ENCODE measurements at places on chromosomes 1 and 21.

DNA sequence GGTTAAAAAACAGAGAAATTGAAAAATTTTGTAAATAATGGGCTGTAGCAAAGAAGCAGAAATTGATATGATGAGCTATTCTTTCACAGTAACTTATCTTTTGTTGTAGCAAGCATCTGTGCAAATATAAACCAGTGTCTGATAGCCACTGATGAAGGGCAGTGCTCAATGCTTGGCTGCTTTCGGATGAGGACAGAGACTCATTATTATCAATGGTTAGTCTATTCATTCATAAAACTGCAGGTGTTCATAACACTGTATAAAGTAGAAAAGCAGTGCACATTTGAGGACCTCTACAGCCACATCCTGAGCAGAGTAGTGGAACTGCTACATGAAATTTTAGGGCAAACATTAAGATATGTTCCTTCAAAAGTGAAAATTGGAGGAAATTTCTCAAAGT is 107.2 kb downstream of the FAF1 start:
- no peak for ATAC-seq

DNA sequence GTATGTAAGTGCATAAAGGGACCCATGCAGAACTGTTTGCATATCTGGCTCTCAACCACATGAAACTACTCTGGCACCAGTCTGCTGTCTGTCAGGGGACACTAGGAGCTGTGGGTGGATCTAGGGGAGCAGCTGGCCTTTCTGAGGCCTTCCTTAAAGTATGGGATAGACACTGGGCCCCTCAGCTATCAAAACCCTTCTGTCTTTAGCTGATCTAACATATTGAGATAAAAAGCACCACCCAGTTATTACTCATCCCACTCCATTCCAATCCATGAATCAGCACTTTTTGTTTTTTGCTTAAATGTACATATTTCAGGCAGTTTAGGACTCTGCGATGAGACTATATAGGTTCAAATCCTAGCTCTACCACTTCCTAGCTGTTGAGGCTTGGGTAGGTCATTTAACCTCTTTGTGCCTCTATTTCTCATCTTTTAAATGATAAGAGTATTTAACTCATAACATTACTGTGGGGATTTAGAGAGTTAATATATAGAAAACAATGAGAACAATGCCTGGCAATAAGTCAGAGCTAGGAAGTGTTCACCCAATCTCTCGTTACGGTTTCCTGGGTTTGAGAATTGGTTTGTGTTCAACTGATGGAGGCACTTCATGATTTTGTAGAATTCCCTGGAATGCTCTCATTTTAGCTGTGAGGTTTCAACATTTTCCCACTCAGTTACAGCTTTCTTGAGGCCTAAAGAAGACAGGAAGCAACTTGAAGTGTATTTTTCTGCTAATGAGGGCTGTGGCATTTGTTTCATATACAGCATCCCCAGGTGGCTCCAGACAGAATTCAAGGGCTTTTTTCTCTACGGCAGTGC is 68.9 kb downstream of the LRIG2 start:
- ATAC-seq: no peak

DNA sequence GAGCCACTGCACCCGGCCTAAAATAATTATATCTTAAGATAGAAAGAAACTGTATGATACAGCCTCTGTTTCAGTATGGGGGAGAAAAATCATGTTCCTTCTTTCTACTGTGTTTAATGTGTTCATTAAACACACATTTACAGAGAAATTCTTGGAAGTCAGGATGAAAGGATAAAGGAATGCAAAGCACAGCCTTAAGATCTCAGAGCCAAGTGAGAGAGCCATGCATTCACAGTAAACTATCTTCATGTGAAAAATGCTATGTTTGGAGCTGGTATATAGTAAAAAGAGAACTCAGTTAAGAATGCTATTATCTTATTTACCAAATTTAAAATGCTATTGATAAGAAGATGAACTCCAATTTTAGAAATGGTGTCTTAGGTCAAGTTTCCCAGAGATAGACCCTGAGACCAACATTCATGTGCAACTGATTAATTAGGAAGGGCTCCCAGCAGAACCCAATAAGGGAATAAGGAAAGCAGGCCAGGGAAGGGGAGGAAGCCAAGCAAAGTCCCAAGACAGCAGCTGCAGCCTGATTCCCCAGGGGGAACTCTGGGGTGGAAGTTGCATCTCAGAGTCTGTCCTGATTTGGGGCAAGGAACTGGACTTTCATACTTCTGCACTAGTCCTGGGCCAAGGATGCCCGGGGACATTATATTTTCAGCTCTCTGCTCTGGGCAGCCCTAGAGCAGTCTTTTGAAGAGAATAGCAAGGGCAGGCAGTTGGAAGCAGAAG is 130.0 kb upstream of the ZNF648 start:
- ATAC-seq: no peak

DNA sequence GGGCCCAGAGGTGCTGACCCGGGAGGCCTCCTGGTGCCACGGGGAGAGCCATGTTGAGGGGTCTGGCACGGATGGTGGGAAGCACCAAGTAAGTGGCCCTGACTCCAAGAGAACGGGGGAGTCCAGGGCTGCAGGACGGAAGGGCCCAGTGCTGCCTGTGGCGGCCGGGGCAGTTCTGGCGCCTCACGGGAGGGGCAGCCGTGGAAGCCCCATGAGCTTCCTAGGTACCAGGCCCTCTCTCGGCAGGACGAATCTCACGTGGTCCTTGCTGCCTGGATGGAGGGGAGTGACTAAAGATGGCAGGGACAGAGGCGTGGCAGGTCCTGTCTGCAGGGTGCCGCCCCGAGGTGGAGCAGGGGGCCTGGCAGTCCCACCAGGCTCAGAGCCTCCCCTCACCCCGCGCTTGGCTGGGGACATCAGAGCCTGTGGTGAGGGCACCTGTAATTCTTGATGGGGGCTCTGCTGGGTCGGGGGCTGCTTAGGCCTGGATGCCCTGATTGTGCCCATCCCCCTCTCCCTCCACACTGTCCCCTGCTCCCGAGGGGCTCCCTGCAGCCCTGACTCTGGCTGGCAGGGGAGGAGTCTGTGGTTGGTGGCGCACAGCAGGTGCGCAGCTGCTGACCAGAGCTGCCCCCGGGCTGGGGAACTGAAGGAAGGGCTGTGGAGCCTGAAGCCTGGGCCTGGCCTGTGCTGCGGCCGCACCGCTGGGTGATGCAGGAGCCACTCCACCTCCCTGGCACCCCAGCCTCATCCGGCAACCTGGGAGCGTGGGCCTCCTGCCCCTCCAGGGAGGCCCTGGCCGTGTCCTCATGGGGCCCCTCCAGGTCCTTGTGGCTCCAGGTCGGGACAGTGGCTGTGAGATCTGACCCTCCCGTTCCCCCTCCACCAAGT is 31.4 kb downstream of the POFUT2 start:
- ATAC-seq: no peak

DNA sequence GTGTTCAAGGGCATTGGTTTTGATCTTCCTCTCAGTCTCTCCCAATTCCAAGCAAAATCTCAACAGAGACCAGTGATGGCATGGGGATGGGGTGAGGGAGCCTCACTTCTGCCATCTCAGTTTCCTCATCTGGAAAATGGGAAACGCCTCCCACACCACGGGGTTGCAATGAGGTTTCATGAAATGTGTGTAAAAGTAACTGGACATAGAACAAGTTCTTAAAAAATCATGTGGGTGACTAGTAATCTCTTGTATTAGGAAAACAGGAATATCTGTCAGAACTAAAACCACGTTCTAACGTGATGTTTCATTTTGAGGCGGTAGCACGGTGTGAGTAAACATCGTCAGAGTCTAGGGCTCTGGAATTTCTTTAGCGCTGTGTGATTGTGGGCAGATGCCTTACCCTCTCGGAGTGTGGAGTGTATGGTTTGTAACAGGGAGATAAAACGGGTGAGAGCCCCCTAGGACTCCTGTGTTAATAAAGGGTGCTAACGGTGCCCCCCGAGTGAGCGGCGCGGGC is 55.5 kb upstream of the DNAJC6 start:
- ATAC-seq: peak; percentile 32

DNA sequence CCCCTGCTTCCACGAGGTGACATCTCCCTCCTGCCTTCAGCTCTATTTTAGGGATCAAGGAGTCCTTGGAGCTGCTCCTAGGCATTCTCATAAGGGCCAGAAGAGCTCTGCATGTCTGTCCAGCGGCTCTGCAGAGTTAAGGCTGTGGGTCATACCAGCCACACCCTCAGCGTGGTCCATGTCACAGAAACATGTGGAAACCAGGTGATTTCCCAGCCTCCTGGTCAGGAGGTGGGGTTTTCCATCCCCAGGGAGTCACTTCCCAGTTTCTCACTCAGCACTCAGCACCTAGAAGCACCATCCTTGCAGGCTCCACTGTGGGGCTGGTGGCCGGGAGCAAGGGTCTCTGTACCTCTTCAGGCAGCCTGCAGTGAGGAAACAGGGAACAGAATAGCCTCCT is 1.4 kb upstream of the TNFRSF1B start:
- ATAC-seq: no peak

DNA sequence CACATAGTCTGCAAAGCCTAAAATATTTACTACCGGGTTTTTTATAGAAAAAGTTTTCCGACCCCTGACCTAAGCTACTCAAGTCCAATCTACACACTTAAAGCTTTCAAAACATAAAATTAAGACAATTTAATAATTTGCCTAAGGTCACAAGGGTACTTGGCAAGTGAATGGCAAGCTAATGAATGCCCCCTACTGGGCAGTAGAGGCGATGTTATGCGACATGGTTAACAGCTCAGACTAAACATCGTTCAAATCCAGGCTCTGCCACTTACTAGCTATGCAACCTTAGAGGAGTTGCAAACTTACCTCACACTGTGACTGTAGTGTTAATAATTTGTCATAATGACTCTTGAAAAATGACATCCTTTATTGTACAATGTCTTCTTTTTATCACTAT is 317.2 kb upstream of the NFIA start:
- no peak for ATAC-seq

- no peak for ATAC-seq
Observed at GRCh38 chr1:18313523-18313922, 167.2 kb upstream of the KLHDC7A start.

DNA sequence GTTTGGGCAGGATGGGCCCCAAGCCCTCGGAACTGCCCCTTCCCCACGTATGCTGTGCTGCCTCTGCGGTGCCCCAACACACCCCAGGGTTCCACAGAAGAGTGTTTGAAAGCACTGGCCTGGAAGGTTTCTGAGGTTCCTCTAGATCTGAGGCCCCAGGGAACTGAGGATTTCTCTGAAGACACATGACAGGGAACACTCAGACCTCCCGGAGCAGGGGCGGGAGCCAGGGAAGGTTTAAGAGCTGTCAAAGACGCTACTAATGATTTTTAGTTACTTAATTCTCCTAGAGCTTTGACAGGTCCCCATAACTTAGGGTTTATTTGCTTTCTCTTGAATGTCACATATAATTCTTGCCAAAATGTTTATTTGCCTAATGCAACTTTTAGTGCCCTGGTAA is 212.3 kb upstream of the GRIK3 start:
- ATAC-seq: no peak

GRCh38 chr1:12034381-12034801 is 15.1 kb downstream of the MIIP start:
- no peak for ATAC-seq

- ATAC-seq: no peak
Observed at GRCh38 chr1:3282656-3283430, 171.6 kb upstream of the ARHGEF16 start.
